ENCODE measurements at places on chromosomes 6 and 20.

- DNase-seq = no peak
These were observed 57.3 kb upstream of the EDN1 start for GRCh38 chr6:12232821-12233220.

DNA sequence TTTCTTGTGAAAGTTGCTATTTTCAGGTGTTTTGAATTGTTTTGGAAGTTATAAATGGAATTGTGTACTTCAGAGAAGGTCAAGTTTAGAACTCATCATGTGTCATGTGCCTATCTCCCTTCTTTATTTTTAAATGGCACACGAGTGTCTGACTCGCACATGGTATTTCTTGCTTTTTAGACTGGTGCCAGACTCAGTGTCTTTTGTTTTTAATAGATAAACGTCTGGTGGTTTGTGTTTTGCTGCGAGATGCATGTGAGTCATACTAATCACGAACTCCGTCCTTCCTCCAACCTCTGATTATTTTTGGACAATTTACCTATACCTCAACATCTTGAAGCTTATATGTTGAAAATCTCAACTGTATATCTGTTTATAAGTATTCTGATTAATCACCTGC, 292.1 kb downstream of the CDKAL1 start:
- no peak for DNase-seq

DNA sequence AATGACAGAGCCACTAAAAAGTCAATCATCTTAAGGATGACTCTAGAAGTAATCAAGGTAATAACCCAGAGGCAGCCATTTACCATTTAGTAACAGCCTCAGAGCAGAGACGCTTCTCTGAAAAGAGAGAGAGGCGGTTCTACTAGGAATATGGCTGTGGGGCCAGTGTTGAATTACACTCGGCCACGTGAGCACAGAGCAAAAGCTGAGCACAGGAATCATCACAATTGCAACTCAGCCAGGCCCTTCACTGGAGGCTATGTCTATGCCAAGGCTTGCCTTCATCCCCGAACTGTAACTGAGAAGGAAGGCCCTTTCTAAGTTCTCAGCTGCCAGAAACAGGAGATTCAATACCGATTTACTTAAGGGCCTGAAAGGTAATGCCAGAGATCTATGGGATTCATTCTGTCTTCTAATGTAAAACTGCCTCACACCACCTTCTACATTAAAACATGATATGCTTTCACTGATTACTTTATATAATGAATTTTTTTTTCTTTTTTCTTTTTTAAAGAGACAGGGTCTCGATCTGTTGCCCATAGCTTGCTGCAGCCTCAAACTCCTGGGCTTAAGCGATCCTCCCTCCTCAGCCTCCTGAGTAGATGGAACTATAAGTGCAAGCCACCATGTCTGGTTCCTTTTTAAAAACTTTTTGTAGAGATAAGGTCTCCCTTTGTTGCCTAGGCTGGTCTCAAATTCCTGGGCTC, 67.6 kb downstream of the NUDT3 start:
- no peak for DNase-seq

DNA sequence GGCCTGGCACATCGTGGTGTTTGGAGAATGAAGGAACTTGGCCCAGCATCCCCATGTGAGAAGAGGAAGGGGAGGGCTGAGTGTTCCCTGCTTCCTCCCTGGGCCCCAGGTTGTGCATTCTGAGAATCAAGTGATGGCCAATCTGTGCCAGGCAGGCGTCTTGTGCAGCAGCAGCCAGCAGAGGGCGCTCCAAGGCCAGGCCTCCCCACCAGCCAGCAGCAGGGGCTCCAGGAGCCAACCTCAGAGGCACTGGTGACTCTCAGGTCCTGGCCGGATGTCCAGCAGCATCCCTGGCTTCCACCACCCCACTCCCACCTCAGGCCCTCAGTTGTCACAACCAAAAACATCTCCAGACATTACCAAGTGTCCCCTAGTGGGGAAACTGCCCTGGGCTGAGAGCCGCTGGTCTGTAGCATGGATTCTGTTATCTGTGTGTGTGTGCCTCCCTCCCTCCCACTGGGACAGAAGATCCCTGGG, 192.0 kb downstream of the PREX1 start:
- DNase-seq = peak; percentile 56

DNA sequence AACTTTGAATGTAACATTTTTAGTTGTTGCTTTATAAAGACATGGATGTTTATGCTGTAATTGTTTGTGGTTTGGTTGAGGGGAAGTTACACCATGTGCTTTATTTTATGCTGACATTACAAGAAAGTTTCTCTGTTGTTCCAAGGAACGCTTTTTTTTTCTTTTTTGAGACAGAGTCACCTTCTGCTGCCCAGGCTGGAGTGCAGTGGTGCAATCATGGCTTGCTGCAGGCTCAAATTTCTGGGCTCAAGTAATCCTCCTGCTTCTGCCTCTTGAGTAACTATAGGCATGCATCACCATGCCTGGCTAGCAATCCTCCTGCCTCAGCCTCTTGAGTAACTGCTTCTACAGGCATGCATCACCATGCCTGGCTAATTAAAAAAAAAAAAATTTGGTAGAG, 21.0 kb upstream of the IFNGR1 start:
- no peak for DNase-seq

- DNase-seq = no peak
These were observed 57.9 kb downstream of the HIVEP1 start for GRCh38 chr6:12069891-12070529.

- no peak for DNase-seq
These were observed 86.3 kb downstream of the SOX4 start for GRCh38 chr6:21679761-21680265.

GRCh38 chr6:12401200-12401599, 111.0 kb downstream of the EDN1 start:
- no peak for DNase-seq

GRCh38 chr6:136726837-136727557, 65.3 kb downstream of the MAP3K5 start:
- DNase-seq = no peak

DNA sequence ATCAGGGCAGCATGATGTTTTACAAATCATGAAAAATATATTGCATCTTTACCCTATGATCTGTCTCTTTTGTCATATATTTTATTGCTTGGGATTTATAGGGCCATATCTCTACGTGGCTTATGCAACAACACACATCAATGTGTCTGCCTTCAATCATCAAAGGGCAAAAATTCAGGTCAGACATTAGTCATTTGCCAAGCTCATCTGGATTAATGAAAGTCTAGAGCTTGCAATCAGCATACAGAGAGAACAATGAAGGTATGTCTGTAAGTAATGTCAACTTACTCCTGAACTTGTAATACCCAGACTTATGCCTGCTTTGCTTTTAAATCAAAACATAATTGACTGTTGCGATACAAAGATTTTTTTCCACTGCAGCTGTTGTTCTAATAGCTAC, 282.7 kb downstream of the HAO1 start:
- no peak for DNase-seq

DNA sequence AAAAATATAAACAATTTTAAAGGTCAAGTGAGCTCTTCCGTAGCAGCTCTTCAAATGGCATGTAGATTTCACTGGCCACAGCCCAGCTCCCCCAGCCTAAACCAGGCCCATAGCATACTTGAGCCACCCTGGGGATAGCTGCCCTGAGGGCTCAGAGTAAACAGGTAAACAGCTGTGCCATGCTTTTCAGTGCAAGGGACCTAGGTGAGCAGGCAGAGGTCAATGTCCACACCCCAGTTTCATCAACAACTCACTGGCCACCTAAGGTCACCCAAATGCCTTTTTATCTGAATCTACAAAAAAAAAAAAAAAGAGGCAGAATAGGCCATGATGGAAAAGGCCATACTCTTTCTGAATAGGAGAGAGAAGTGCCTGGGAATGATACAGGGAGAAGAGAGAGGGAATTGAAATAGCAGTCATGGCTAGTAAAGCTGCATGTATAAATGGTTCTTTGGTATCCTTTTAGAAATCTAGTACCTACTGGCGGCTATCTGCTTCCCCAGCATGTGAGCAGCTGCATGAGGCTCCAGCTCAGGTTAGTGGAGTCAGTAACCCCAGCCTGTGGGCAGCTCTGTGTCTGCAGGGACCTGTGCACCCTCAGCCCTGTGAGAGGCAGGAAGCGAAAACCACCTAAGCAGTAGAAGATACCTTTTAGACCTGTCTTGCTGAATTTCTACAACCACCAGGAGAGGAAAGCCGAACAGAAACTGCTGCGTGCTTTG, 77.0 kb downstream of the FOXA2 start:
- DNase-seq = no peak

DNA sequence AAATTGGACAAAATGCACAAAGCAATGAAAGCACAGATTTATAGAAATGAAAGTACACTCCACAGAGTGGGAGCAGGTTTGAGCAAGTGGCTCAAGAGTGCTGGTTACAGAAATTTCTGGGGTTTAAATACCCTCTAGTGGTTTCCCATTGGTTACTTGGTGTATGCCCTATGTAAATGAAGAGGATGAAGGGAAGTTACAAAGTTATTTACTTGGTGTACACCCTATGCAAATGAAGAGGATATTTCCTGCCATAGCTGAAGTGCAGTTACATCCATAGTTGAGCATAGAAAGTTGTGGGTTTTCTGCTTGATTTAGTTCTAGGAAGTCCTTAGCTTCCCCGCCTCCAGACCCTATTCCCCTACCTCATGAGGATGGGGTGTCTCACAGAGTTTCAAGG, 22.7 kb downstream of the BCAS1 start:
- DNase-seq = no peak

GRCh38 chr6:111662072-111662793, 56.6 kb upstream of the TRAF3IP2 start:
- DNase-seq = no peak

- DNase-seq = no peak
These were observed 120.0 kb downstream of the SYNDIG1 start for GRCh38 chr20:24589381-24589780.

- DNase-seq = no peak
These were observed 8.9 kb downstream of the SLC22A3 start for GRCh38 chr6:160357088-160357487.

DNA sequence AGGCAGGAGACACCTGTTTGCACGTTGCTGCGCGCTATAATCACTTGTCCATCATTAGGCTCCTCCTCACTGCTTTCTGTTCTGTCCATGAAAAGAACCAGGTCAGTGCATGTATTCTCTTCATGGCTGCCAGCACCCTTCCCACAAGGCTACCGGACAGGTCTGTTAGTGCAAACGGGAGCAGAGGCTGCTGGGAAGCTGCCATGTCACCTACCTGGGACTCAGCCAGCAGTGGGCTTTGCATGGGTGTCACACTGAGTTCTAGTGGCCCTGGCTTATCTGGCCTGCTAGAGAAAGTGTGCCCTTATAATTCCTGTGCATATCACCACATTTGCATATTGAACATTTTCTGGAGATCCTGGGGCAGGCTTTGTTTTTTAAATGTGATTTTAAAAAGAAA, 24.8 kb downstream of the LYRM2 start:
- no peak for DNase-seq

DNA sequence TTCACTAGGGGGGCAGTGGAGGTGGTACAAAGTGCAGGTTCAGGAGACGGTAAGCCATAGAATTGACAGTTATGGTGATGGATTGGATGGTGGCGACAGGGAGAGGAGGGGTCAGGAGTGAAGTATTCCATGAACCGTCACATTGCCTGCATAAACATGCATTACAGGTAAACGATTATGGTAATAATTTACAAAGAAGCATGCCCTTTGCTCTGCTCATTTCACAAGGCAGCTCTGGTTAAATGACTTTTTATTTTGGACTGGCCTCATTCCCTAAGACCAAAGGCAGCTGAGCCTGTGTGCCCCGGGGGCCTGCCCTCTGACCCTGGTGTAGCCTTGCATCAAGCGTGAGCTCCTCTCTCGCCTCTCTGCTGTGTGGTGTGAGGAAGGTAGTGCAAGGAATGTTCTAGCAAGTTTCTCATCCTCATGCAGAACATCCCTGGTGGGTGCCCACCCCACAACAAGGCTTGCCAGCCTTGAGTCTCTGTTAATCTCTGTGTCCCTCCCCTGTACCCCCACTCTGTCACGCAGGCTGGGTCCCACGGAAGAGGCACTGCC, 59.0 kb downstream of the PPP1R14C start:
- no peak for DNase-seq

GRCh38 chr6:6494677-6495076, 93.8 kb upstream of the LY86 start:
- peak; percentile 30 for DNase-seq

DNA sequence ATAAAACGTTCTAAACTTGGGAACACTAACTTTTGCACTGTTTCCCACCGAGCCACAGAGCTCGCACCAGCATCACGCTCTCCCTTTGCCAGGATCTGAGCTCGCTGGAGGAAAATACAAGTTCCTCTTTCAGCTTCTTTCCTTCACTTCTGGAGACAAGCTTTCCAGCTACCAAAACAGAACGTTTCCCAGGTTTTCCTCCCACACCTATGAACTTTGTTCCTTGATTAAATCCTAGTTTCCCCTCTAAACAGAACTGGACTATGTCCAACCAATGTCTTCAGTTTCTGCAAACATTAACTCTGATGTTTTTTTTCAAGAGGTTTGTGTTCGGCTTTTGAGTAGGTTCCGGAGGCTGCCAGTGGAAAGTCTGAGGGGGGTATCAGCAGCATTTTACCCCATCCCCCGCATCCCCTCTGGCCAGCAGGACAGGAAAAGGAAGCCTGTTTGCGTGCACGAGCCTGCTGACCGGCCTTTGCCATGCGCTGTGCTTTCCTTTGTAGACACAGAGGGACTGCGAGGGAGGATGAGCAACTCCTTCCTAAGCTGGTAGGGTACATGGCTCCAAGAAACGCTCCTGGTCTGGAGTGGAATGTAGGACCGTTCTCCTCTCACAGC, 135.5 kb downstream of the LY86 start:
- DNase-seq = no peak

GRCh38 chr6:167047554-167047953, 48.4 kb downstream of the CEP43 start:
- DNase-seq = peak; percentile 39

- no peak for DNase-seq
These were observed 1.1 kb downstream of the GJA10 start for GRCh38 chr6:89895276-89895874.

- DNase-seq = no peak
These were observed 116.8 kb downstream of the CDC5L start for GRCh38 chr6:44504301-44504791.

DNA sequence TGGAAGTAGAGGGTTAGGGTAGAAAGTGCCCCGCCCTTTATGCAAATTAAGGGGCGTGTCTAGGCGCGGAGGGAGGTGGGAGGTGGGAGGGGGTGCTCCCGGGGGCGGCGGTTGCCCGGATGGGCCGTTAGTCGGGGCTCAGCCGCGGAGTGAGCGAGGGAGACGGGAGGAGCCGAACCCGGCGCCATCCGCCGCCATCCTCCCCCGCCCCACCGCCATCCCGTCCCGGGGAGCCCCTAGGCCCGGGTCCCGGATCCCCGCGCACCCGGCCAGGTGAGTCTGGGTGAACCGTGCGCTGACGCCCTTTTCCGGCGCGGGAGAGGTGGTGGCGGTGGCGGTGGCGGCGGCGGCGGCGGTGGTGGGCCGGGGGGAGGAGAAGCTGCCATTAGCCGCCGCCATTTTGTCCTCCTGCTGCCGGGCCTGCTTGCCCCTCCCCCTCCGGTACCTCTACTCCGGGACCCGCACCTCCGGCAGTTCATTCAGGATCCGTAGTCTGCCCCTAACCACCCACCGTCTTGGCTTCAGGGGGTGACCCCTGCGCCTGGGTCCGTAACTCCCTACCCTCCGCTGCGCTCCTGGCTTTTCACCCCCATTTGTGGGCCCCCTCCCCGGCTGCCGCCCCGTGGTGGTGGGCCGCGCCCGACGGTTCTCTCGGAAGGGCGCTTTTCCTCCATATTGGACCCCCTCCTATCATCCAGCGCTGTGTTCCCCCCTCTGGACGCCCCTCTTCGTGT, at the start of gene PRRC2A:
TSS of gene PRRC2A (plus strand) at position 130 of the 734 bp plus-strand sequence. CDS start 2,075 bp downstream, outside the sequence.
- DNase-seq = no peak
